ENCODE measurements at places on chromosomes 6 and 20.

- H3K4me3 ChIP-seq = peak overlapping the region; percentile 83
- peak overlapping the region; percentile 84 for H3K27ac ChIP-seq
- peaks cover 17% of the 10 kb centered on the region for H3K4me1 ChIP-seq
- DNase-seq = no peak
- no peaks in the 10 kb centered on the region for H3K27me3 ChIP-seq
These were observed 2.1 kb upstream of the TRERF1 start for GRCh38 chr6:42453654-42454427.

DNA sequence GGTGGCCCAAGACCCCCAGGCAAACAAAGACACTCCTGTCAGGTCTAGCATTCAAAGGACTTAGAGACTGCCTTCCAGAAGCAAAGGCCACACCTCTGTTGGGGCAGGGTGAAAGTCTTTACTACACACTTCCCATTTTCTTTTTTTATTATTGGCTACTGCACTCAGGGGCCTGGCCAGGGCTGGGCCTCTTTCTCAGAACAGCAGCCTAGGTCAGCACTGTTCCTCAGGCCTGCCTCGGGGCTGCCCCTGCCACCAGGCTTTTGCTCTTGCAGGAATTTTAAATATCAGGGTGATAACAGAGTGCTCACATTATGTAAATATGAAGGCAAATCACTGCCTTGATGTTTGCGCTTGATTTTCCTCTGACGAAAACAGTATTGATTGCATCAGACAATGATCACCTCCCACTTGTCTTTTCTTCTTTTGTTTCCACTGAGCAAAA, 18.5 kb downstream of the GSTA4 start:
- no peaks in the 10 kb centered on the region for H3K36me3 ChIP-seq
- no peak for DNase-seq
- H3K27ac ChIP-seq = no peak overlapping the region
- no peaks in the 10 kb centered on the region for H3K4me1 ChIP-seq
- no peaks in the 10 kb centered on the region for H3K27me3 ChIP-seq

GRCh38 chr6:88565409-88565811, 398.0 kb downstream of the RNGTT start:
- no peak overlapping the region for H3K4me3 ChIP-seq
- peaks cover 19% of the 10 kb centered on the region for H3K4me1 ChIP-seq
- no peak for DNase-seq
- H3K36me3 ChIP-seq = no peaks in the 10 kb centered on the region
- H3K27me3 ChIP-seq = no peaks in the 10 kb centered on the region

DNA sequence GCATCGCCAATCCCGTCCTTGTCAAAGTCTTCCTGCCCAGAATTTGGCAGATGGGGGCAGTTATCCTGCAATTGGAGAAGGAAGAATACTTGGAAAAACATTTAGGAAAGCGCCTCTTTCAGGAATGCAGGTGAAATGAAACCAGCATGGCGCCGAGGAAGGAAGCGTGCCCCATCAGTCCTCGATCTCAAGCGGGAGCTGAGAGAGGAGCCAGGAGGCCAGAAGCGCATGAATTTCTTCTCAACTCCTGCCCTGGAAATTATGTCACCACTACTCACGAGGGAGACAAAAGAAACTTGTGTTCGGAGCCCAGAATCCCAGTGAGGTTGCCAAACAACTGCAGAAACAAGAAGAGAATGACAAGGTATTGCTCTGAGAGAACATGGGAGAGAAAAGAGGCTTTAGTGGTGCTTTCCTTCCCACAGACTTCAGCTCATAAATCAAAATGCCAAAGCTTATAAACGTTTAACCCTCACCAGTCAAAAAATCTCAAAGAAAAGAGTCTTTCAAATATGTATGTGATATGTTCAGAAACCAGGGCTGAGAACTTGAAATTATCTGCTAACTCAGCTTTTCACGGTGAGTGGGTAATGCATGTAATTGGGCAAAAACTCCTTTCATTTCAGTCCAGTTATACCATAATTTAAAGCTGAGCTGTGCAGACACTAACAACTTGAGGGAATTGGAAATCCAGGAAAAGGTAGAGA, 23.9 kb downstream of the THBS2 start:
- peaks cover 77% of the 10 kb centered on the region for H3K36me3 ChIP-seq
- H3K27me3 ChIP-seq = no peaks in the 10 kb centered on the region
- no peak for DNase-seq
- H3K4me1 ChIP-seq = peaks cover 24% of the 10 kb centered on the region
- peak overlapping the region; percentile 59 for H3K27ac ChIP-seq

DNA sequence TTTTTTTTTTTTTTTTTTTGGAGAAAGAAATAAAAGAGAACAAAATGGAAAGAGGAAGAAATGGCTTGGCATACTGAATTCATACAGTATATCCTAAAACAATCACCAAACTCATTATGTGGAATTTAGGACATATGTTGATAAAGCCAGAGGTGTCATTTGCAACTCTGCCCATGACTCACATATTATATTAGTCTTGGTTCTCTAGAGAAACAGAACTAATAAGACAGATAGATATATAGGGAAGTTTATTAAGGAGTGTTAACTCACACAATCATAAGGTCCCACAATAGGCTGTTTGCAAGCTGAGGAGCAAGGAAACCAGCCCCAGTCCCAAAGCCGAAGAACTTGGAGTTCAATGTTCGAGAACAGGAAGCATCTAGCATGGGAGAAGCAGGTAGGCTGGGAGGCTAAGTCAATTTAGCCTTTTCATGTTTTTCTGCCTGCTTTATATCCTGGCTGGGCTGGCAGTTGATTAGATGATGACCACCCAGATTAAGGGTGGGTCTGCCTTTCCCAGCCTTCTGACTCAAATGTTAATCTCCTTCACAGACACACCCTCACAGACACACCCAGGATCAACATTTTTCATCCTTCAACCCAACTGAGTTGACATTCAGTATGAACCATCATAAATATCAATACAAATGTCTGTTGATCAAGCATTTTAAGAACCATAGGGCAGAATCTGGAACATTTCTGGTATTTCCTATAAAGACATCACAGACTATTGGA, 102.3 kb downstream of the UBE3D start:
- no peaks in the 10 kb centered on the region for H3K36me3 ChIP-seq
- no peaks in the 10 kb centered on the region for H3K27me3 ChIP-seq
- no peak overlapping the region for H3K27ac ChIP-seq
- DNase-seq = no peak

GRCh38 chr6:127131275-127131674, 12.8 kb downstream of the RSPO3 start:
- no peaks in the 10 kb centered on the region for H3K27me3 ChIP-seq
- H3K36me3 ChIP-seq = no peaks in the 10 kb centered on the region
- DNase-seq = no peak
- H3K27ac ChIP-seq = no peak overlapping the region

DNA sequence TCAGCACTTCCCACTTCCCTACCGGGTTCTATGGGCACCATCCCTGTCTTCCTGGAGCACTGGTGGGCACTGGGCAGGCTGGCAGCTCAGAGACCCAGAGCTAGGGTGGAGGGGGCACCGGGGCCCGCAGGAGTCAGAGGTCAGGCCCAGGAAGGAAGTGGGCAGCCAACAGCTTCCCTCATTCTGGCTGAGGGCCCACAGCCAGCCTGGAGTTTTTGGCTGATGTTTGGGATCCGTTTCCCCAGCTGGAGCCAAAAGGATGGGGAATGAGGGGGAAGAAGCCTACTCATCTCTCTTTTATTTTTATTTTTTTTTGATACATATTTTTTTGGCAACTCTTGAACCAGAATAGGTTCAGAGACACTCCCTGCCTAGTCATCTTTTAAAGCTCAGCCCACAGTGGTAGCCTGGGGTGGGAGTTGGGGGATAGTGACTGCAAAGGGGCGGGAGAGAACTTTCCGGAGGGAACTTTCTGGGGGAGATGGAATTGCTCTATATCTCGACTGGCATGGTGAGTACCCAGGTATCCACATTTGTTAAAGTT, 54.2 kb upstream of the MLN start:
- no peaks in the 10 kb centered on the region for H3K27me3 ChIP-seq
- no peaks in the 10 kb centered on the region for H3K4me1 ChIP-seq
- no peaks in the 10 kb centered on the region for H3K36me3 ChIP-seq
- no peak overlapping the region for H3K4me3 ChIP-seq
- H3K27ac ChIP-seq = no peak overlapping the region
- no peak for DNase-seq

- no peak for DNase-seq
- H3K36me3 ChIP-seq = no peaks in the 10 kb centered on the region
- no peak overlapping the region for H3K27ac ChIP-seq
- H3K4me1 ChIP-seq = no peaks in the 10 kb centered on the region
- no peaks in the 10 kb centered on the region for H3K27me3 ChIP-seq
These were observed 6.3 kb upstream of the ARFGEF3 start for GRCh38 chr6:138155443-138155842.

DNA sequence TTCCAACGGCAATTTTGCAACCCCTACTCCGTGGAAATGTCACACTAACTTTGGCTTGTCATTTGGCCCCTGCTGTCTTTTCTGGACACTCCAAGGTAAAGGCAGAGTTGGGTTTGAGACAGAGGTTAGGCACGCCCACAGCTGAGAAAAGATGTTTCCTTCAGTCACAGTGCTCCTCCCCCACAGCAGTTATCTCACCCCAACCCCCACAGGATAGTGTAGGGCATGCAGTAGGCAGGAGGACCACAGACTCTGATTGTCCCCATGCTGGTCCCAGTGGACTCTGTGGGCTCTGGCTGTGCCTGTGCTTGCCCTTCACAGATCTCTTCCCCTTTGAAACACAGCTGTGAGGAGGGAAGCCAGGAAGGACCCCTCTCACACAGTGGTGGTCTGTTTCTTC, 124.0 kb upstream of the CARMIL1 start:
- no peaks in the 10 kb centered on the region for H3K36me3 ChIP-seq
- H3K4me1 ChIP-seq = no peaks in the 10 kb centered on the region
- H3K4me3 ChIP-seq = no peak overlapping the region
- DNase-seq = no peak
- no peak overlapping the region for H3K27ac ChIP-seq
- H3K27me3 ChIP-seq = no peaks in the 10 kb centered on the region
